CD4-positive, alpha-beta T cell treated with Interleukin-2 at 100 ng/mL for 4 hours (primary cell): ENCODE measurements at places on chromosomes 12 and 14.

- no peak for DNase-seq
Measured at GRCh38 chr12:105459760-105460330, 129.4 kb downstream of the C12orf75 start.

DNA sequence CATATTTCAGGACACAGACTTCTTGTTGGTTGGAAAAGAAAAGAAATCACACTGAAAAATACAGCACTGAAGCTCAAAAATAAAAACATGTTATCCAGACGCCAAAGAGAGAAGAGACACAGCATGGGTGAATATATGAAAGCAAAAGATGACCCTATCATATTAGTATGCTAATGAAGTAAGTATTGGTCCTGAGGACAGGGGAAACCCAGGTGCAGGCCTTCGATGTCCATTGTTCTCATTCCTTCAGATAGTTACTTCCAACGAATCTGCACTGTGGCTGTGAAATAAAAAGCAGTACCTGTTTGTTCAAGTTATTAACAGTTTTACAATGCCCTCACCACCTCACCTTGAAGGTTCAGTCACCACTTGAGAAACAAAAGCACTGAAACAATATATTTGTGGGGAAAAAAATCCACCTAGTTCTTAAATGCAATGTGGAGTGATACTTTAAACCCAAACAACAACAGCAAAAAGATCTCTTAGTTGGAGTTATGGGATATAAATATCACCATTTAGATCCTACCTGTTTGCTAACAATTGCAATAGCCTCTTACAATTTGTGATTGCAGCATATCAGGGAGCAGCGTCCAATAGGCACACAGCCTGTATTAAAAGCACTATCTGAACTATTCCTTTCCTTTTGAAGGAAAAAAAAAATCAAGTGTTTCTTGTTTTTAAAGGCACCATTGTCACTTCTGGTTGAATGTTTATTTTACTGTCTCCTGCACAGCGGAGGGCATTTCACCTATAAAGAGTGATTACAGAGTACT, 188.1 kb downstream of the BCAT1 start:
- no peak for DNase-seq

DNA sequence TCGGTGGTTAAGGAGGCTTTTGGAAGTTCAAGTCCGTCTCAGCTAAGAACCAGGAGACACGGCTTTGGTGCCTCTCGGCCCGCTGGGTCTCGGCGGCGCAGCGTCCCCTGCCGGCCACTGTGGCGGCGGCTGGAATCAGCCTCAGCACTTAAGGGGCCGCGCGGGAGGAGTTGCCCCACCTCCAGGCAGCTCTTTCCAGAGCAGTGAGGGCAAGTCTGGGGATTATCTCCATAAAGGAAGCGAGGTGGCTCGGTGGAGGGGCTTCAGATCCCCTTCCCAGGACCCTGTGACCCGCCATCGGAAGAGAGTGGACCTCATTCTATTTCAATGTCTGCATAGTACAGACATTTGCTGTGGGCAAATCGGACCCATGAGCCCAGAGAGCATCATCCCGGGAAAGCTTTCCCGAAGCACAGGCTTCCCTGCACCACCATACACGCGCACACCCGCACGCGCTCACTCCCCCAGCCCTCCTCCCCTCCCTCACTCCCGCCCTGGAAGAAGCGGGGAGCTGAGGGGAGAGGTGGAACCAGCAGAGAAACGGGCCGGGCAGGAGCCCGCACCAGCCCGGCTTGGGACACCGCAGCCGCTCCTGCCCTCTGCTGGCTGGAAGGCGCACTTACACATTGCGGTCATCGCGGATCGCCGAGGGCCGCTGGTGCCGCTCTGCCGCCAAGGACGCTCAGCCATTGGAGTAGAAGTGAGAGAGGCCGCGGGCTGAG, 15.9 kb downstream of the RNASE2 start:
- DNase-seq = peak; percentile 79

DNA sequence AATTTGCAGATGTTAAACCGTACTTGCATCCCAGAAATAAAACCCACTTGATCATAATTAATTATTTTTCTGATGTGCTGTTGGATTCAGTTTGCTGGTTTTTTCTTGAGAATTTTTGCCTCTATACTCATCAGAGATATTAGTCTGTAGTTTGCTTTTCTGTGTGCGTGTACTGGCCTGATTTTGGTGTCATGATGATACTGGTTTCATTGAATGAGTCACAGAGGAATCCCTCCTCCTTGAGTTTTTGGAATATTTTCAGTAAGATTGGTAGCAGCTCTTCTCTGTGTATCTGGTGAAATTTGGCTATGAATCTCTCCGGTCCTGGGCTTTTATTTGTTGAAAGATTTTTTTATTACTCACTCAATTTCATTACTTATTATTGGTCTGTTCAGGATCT, 100.4 kb upstream of the PMCH start:
- DNase-seq = no peak

- no peak for DNase-seq
Measured at GRCh38 chr12:109539508-109539907, 33.8 kb downstream of the MMAB start.
